Liver (tissue), 10 donors: ENCODE measurements at places on chromosomes 3 and 15. TPM values are rescaled to one million over a fixed set of nuclear protein-coding genes. Genes with fewer than 3 reads are reported as not detected.

Gene HEG1
- total RNA-seq: 16.0 TPM

Gene PPP4R2
- total RNA-seq: 32.9 TPM

Gene PAQR5
- total RNA-seq: 0.19 TPM

Gene TNNC1
- 0.75 TPM for total RNA-seq

Gene ZNF445
- 8.7 TPM for total RNA-seq

Gene SLC22A13
- total RNA-seq: 0.14 TPM

Gene GPR87
- not detected for total RNA-seq

Gene SLITRK3
- total RNA-seq: 0.92 TPM

Gene GHRL
- 0.08 TPM for total RNA-seq

Gene CXCR6
- total RNA-seq: 2.9 TPM

Gene GALK2
- 57.0 TPM for total RNA-seq

Gene TMEM207
- not detected for total RNA-seq

Gene UACA
- 7.6 TPM for total RNA-seq
